K562 (cell line): ENCODE measurements at places on chromosomes 2 and 18. TPM values are rescaled to one million over a fixed set of nuclear protein-coding genes. Genes with fewer than 3 reads are reported as not detected.

CTNNA2 gene
- total RNA-seq, result 0.09 and 0.40 TPM in 2 replicates

TCF7L1 gene
- 0.11 and 0.13 TPM in 2 replicates for total RNA-seq

GDF7 gene
- total RNA-seq, result not detected in 2 replicates

CCDC178 gene
- not detected in 2 replicates for total RNA-seq

FHL2 gene
- 31.4 and 33.6 TPM in 2 replicates for total RNA-seq

DNA sequence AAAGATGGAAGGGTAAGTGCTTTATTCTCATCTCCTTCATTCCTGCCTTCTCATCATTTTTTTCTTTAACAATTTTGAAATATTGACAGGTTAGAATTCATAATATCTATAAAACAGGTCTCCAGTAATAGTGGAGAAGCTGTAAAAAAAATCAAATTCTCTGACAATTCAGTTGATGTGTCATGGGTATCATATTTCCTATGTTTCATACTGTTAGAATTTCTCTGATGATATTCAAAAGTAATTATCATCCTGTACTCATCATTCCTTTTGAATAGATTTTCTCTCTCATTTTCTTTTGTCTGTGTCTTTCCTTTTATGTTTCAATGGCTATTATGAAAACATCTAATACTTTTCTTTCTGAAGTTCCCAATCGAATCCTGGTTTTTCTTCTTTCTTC is 97.7 kb downstream of the CPS1 start:
- H3K4me3 ChIP-seq, result no peak overlapping the region
- no peak overlapping the region for H3K27ac ChIP-seq
- DNase-seq, result no peak
- H3K27me3 ChIP-seq, result no peaks in the 10 kb centered on the region
- H3K4me1 ChIP-seq, result no peaks in the 10 kb centered on the region

DNA sequence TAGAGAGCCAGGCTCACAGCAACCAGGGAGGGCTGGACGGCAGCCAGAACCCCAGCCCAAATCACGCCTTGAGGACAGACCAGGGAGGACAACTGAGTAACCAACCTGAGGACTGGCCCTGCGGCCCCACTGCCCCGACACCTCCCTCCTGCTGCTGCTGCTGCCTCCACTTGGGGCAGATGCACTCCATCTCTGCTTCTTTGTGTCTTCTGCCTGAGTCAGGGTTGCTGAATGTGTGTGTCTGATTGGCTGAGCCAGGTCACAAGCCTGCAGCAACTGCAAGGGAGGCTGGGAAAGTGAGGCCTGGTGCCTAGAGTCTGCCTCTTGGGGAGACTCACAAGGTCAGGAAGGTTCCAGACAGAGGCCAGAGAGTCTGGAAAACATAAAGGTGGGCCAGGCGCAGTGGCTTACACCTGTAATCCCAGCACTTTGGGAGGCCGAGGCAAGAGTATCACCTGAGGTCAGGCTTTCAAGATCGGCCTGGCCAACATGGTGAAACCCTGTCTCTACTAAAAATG is 83.4 kb downstream of the ZFP36L2 start:
- no peaks in the 10 kb centered on the region for H3K36me3 ChIP-seq
- no peaks in the 10 kb centered on the region; the same call in 2 of the 3 replicates for H3K4me1 ChIP-seq
- DNase-seq, result peak; percentile 53
- no peaks in the 10 kb centered on the region for H3K27me3 ChIP-seq
- H3K4me3 ChIP-seq, result no peak overlapping the region

DNA sequence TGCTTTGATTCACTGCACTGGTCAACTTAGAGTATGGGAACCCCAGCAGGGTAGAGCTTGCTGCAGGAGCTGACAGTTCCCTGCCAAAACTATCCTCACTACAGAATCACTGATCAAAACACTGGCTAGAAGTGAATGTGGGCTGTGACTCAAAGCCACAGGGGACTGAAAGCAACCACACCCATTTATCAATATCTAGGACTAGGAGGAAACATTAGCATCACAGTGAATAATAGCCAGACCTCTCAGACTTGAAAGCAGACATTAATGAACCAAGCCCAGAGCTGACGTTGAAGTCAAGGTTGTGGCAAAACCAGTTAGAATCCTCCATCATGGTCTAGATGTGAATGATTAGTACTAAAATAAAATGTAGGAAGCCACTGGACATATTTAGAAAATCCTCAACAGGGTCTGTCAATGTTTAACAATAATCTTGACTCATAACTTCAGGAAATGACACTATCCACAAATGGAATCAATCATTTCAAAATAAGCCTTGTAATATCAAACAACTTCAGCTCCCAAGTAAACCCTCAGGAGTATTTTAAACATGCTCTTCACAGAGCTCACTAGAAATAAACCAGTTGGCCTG is 131.4 kb downstream of the CDH20 start:
- no peaks in the 10 kb centered on the region for H3K36me3 ChIP-seq
- no peak for DNase-seq
- no peaks in the 10 kb centered on the region for H3K4me1 ChIP-seq
- H3K27me3 ChIP-seq, result no peaks in the 10 kb centered on the region
- H3K4me3 ChIP-seq, result no peak overlapping the region
- H3K27ac ChIP-seq, result no peak overlapping the region

DNA sequence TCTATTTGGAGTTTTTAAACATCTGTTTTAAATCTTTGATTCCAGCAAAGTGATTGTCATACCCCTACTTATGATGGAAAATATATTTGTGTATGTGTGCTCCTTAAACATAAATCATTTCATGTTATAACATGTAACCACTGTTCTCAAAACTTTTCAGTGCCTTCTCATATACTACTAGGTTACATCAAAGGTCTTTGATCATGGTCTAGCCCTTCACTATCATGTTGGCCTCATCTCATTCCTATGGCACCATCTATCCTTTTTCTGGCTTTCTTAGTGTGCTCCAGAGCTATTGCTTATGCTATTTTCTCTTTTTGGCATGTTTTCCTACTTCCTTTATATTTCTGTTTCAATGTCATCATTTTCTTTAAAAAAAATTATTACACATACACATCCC is 367.9 kb upstream of the SLC39A10 start:
- no peak for DNase-seq
- no peaks in the 10 kb centered on the region for H3K27me3 ChIP-seq
- H3K4me1 ChIP-seq, result no peaks in the 10 kb centered on the region

DNA sequence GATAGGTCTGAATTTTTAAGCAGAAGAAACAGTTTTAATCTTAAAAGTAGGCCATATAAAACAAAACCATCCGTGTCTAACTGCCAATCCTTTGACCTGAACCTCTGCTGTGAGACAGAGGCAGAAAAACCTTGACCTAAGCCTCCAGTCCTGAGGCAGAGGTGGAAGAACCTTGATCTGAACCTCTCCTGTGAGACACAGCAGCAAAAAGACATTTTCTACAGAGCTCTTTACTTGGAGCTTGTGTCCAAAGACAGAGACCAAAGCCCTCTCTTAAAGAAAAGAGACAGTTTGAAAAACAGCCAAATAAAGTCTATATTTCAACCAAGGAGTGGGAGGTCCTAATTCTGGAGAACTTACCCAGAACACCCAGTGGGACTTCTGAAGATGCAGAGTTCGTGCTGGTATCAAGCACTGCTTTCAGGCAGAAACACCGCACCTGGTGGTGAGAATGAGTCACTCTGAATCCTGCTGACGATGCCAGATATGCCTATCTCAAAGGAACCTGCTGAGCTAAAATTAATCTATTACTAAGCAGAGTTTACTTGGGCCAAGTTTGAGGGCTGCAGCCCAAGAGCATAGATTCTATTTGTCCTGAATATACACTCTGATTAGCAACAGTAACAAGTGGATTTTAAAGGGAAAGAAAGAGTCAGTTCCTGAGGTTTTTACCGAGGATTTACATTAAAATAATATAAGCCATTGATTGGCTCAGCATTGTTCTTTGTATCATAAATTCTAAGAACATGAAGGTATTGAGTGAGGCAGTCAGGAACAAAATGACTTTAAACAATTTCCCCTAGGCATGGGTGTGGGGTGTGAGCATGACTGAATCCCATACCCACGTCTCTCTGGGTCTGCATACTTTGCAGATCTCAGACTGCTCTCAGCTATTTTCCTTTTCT is 806.4 kb downstream of the TRIB2 start:
- no peaks in the 10 kb centered on the region for H3K36me3 ChIP-seq
- H3K27me3 ChIP-seq, result no peaks in the 10 kb centered on the region
- H3K27ac ChIP-seq, result no peak overlapping the region
- H3K4me1 ChIP-seq, result no peaks in the 10 kb centered on the region

- H3K4me1 ChIP-seq, result no peaks in the 10 kb centered on the region
- no peak overlapping the region for H3K27ac ChIP-seq
- no peak overlapping the region for H3K4me3 ChIP-seq
- 0 out of 2 replicates have a peak, but pooled peaks cover 4% of the 10 kb centered on the region for H3K27me3 ChIP-seq
Observed at GRCh38 chr2:37457401-37457901, 113.0 kb downstream of the QPCT start.

GRCh38 chr2:239462191-239462515 is 61.3 kb upstream of the HDAC4 start:
- peaks cover 3% of the 10 kb centered on the region; the same call in 1 of the 2 replicates for H3K4me1 ChIP-seq
- no peak overlapping the region for H3K27ac ChIP-seq
- no peak for DNase-seq
- peaks cover 71% of the 10 kb centered on the region for H3K27me3 ChIP-seq
- no peak overlapping the region for H3K4me3 ChIP-seq
- H3K36me3 ChIP-seq, result no peaks in the 10 kb centered on the region

- no peaks in the 10 kb centered on the region for H3K4me1 ChIP-seq
- no peaks in the 10 kb centered on the region for H3K27me3 ChIP-seq
- no peaks in the 10 kb centered on the region for H3K36me3 ChIP-seq
- DNase-seq, result no peak
Observed at GRCh38 chr2:147365622-147366021, 479.2 kb upstream of the ACVR2A start.

- H3K36me3 ChIP-seq, result no peaks in the 10 kb centered on the region
- H3K4me1 ChIP-seq, result no peaks in the 10 kb centered on the region
- no peak for DNase-seq
- no peak overlapping the region for H3K27ac ChIP-seq
- H3K27me3 ChIP-seq, result peaks cover 4% of the 10 kb centered on the region; the same call in 1 of the 2 replicates
Observed at GRCh38 chr2:204145791-204146190, 209.2 kb downstream of the ICOS start.

GRCh38 chr2:109324861-109325260 is 195.9 kb downstream of the SH3RF3 start:
- peaks cover 3% of the 10 kb centered on the region; the same call in 2 of the 3 replicates for H3K27me3 ChIP-seq
- no peak overlapping the region for H3K27ac ChIP-seq
- no peaks in the 10 kb centered on the region for H3K36me3 ChIP-seq
- no peak overlapping the region for H3K4me3 ChIP-seq
- no peaks in the 10 kb centered on the region for H3K4me1 ChIP-seq
- no peak for DNase-seq

DNA sequence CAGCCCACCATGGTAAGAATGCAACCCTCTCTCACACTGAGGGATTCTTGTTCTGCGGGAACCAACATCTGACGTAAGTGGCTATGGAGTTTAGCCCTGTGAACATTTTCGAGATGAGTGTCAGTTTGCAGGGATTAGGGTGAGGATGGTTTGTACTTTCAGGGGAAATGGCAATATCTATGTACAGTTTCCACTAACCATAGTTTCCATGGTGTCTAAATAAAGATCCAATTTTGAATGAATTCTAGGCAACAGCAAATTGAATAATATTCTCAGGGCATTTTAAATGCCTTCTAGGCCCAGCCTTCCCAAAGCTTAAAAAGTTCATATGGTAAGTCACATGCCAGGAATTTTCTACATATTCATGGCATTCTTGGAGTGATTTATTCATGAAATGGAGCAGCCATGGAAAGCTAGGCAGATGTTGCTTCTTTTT is 105.4 kb upstream of the MMADHC start:
- H3K4me1 ChIP-seq, result no peaks in the 10 kb centered on the region
- H3K36me3 ChIP-seq, result no peaks in the 10 kb centered on the region
- H3K27me3 ChIP-seq, result no peaks in the 10 kb centered on the region
- no peak for DNase-seq
- H3K4me3 ChIP-seq, result no peak overlapping the region

DNA sequence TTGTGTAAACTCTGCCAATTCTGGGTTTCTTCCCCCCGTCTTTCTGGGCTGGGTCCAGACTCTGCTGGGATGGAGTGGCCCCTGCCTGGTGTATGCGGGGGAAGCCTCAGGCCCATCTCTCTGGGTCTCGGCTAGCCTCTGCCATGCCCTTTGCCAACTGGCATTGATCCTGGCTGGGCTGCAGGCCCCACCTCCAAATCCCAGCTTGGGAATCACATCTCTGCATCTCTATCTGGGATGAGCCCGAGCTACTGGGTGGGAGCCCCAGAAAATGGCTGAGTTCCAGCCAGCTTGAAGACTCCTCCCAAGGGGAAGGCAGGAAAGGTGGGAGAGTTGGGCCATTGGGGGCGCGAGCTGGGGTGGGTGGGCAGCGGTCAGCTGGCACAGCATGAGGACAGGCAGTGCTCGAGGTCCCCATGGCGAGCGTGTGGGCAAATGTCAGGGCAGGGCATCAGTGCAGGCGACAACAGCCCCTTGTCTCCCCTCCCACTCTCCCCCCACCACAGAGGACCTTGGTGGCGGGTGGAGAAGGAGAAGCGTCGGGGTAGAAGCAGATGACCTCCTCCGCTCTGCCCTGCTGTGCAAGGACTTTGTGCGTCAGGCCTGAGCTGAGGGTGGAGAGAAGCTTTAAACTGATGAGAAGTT is 139.4 kb downstream of the ASB1 start:
- no peak overlapping the region for H3K27ac ChIP-seq
- H3K4me1 ChIP-seq, result no peaks in the 10 kb centered on the region
- H3K27me3 ChIP-seq, result peaks cover 67% of the 10 kb centered on the region

DNA sequence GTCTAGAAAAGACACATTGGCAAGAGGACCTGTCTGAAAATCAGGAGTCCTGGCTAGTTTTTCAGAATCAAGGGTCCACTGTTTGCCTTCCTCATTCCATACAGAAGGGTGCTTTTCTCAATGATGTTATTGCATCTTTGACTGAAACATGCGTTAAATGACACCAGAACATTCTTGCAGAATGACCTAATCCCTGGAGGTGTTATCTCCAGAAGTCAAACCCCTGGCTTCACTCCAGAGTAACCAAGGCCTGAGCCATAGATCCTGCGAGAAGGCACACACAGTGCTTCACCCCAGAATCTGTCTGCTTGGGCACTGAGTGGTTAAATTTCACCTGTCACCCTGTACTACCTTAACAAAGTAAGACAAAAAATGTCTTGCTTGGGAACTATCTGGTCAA is 1055.2 kb upstream of the FANCL start:
- no peaks in the 10 kb centered on the region for H3K4me1 ChIP-seq
- no peaks in the 10 kb centered on the region for H3K36me3 ChIP-seq
- DNase-seq, result no peak
- no peak overlapping the region for H3K4me3 ChIP-seq
- no peak overlapping the region for H3K27ac ChIP-seq
- H3K27me3 ChIP-seq, result no peaks in the 10 kb centered on the region

DNA sequence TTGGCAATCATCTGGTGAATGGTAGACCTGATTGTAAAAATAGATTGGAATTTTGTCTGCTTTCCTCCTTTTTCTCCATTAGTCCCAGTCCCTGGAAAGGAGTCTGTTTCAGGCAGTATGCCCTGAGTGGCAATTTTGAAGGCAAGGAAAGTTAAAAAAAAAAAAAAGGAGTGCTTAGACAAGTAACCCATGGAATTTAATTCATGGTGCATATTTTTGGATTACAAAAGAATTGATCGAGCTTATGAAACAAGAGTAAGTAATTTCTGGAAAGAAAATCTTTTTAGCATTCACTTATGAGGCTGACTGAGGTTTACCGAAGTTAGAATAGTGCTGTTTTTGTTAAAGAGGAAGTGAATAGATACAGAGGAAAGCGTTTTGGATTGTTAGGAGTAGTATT is 29.4 kb upstream of the TMEM178A start:
- no peak overlapping the region for H3K27ac ChIP-seq
- no peaks in the 10 kb centered on the region for H3K4me1 ChIP-seq
- H3K4me3 ChIP-seq, result no peak overlapping the region
- peaks cover 19% of the 10 kb centered on the region; the same call in 2 of the 3 replicates for H3K27me3 ChIP-seq
- no peak for DNase-seq

GRCh38 chr2:17303054-17303453 is 215.2 kb downstream of the RAD51AP2 start:
- no peak for DNase-seq
- no peaks in the 10 kb centered on the region for H3K36me3 ChIP-seq
- H3K27ac ChIP-seq, result no peak overlapping the region
- H3K4me3 ChIP-seq, result no peak overlapping the region
